ENCODE measurements at places on chromosomes 13 and 19.

- no peak for DNase-seq
Observed at GRCh38 chr13:48185018-48185417, 48.0 kb upstream of the ITM2B start.

DNA sequence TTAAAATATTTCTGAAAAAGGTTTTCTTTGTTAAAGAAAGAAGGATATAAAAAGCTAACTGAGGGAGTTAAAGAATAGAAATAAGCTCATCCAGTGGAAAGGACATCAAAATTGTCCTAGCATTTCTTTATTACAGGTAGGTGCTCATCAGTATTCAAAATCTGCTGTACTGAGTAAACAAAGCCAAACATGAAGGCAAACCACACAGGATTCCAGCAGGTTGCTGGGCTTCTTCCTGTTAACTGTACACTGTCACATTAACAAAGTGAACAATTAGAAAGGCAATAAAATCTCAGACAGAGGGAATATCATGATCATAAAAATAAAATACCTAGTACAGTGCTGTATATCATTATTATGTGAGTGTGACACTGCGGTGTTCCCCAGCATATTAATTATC is 1541.0 kb downstream of the SLITRK5 start:
- no peak for DNase-seq

DNA sequence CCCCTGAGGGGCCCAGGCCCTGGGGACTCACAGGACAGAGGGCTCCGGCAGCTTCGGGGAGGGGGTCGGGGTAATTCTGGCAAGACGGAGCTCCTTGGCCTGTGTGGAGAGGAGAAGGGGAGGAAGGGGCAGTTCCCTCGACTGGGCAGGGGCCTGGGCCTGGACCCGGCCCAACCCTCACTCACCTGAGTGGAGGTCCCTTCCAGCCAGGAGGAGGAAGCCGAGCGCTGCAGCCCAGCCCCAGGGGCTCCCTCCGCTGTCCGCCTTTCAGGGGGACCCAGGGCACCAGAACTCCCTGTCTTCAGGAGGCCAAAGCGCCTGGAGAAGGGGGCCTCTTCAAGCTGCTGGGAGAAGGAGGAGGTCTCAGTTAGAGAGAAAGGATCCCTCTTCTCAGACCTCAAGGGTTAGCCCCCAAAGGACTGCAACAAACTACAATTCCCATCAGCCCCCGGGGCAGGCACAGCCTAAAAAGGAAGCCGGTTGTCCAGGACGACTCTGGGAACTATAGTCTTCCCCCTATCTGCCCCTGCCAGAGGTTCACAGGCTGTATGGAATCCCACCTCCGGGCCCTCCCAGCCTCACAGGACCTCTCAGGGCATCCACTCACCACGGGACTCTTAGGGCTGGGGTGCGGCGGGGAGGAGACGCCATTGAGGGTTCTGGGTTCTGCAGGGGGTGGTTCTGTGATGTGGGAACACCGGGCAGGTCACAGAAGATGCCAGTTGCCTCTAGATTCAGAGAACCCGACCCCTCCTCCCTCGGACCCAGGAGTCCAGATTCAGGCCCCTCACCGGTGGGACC is 19.8 kb downstream of the EPS8L1 start:
- DNase-seq, result no peak

- DNase-seq, result no peak
Observed at GRCh38 chr13:39561971-39562370, 41.0 kb downstream of the LHFPL6 start.

DNA sequence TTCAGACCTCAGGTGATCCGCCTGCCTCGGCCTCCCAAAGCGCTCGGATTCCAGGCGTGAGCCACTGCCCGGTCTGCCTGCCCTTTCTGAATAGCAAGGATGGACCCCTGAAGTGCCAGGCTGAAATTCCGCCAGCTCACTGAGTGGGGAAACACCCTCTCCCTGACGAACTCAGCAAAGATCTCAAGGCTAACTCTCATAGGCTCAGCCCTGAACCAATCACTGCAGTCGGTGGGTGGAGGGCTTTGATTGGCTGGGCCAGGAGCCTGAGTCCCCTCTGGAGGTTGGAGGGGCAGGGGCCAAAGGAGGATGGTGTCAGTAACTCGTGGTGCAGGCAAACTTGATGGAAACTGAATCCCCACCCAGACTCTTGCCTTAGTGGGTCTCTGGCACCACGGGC is 11.2 kb upstream of the COMP start:
- no peak for DNase-seq

- no peak for DNase-seq
Observed at GRCh38 chr13:100549316-100549715, 39.3 kb downstream of the GGACT start.

DNA sequence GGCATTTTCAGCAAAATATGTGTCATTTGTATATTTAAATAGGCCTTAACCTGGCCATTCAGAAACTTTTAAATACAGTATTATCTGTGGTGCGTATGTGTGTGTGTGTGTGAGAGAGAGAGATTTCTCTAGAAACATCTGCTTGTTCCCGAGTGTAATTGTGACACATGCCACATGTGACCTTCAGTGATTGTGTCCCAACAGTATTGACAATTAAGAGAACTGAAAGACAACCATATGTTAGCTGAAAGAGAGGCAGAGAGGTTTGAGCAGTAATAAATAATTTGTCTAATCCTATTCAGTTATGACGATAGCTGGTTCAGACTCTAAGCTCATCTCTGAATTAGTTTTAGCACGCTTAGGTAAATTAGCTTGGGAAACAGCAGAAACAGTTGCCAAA is 1503.1 kb downstream of the PCDH9 start:
- DNase-seq, result no peak

GRCh38 chr13:111336666-111337065 is 16.2 kb downstream of the TEX29 start:
- DNase-seq, result no peak

DNA sequence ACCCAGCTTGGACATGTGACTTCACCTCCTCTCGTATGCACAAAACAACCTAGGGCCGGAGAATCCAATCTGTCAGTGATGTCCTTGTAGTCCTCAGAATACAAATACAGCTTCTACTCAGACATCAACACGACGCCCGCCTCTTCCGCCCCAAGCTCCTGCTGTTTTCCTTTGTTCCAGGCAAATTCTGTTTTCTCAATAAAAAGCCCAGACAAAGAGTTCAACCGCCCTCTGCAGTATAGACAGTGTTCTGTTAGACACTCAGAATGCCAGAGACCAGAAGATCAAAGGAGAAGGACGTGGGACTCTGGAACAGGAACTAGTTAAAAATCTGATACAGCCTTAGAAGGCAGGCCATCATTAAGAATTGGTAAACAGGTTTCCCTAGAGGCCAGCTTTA is 42.0 kb upstream of the GGACT start:
- no peak for DNase-seq

GRCh38 chr19:33086955-33087354 is 6.0 kb downstream of the GPATCH1 start:
- DNase-seq, result no peak
